ENCODE measurements at places on chromosomes 7 and 10.

GRCh38 chr10:129728246-129728820, 235.7 kb downstream of the EBF3 start:
- DNase-seq: no peak

DNA sequence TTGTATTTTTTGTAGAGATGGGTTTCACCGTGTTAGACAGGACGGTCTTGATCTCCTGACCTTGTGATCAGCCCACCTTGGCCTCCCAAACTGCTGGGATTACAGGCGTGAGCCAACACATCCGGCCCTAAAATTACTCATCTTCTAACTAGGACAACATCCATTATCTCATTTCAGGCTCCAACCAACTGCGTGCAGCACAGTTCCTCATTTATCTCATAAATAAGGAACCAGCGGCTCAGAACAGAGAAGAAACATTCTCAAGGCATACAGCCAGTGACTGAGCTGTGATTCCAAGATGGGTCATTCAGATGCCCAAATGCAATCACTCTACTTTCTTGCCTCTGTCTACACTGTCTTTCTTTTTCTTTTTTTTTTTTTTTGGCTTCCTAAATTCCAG, 356.1 kb downstream of the ELMO1 start:
- no peak for DNase-seq

DNA sequence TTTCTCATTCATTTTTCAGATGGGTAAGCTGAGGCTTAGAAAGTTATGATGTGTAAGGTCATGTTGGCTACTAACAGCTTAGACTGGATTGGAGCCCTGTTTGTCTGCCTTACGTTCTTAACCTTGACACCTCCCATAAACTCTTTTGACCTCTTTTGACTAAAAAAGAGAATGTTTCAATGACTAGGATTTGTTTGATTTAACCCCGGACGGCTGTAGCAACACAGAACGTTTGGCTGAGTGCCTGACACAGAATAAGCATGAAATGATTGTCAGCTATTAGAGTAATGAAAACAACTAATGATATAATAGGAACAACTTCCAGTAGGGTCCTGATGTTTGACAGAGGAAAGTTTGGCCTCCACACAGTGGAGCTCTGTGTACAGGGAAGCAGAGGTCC, 83.3 kb upstream of the PDZD8 start:
- DNase-seq: no peak

GRCh38 chr7:117110480-117111315, 157.4 kb downstream of the ST7 start:
- no peak for DNase-seq

DNA sequence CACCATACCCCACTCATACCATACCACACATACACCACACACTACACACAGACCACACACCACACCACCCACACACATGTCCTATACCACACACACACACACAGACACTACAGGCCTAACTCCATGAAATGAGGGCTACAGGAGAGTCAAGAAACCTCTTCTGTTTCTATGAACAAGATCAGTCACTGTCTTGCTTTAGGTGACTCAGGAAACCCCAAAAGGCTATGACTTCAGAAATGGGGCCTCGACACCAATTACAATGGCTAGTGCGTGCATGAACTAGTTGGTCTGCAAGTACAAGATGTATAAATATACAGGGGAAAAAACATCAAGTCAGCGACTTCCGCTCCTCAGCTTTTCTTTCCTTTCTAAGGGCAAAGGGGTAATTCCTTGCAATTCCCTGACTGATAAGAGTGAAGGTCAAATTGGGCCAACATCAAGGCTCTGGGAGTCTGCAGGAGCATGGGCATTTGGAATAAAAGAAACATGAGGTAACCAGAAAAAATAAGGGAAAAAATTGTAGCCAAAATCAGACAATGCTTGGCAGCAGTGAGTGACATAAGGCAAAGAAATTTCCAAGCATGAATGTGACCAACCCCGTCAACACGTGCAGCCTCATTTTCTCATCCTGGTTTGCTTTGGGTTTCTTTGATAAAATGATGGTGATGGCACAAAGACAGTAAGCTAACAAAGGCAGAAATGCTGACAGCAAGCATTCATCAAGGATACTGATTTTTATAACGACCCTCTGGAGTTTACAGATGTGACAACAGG, 1.5 kb downstream of the PKD1L1 start:
- no peak for DNase-seq

- DNase-seq: no peak
Observed at GRCh38 chr7:138665669-138666140, 35.5 kb downstream of the SVOPL start.

- peak; percentile 85 for DNase-seq
Observed at GRCh38 chr7:107035446-107035845, 9.1 kb upstream of the PRKAR2B start.

DNA sequence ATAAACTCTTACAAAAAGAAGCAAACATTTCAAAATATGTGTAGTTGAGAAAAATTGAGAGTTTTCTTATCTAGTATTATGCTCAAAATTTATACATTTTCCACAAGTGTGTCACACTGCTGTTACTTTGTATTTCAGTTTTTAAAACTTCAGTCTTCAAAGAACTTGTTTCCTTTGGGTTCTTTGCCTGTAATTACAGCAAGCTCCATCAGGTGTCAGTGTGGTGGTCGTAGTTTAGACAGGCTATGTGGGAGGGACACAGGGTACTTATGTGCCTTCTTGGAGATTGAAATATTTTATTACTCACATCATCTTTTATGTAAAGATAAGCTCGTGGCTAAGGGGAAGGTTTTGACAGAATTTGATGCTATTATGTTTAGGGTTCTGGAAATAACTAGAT, 360.5 kb downstream of the FGFR2 start:
- DNase-seq: no peak

GRCh38 chr7:138066954-138067394, 9.3 kb upstream of the AKR1D1 start:
- DNase-seq: no peak
